ENCODE measurements at places on chromosomes 7 and 10.

GRCh38 chr10:102583435-102584417 lies 60.6 kb upstream of the TRIM8 start:
- ATAC-seq, result peak; percentile 100

GRCh38 chr7:75945297-75946168 lies 30.6 kb downstream of the POR start:
- peak; percentile 49 for ATAC-seq

- ATAC-seq, result peak; percentile 37
Measured at GRCh38 chr10:24209432-24209771, 464 bp downstream of the KIAA1217 start.

- ATAC-seq, result no peak
Measured at GRCh38 chr7:64559206-64559605, 3.7 kb downstream of the ZNF680 start.

DNA sequence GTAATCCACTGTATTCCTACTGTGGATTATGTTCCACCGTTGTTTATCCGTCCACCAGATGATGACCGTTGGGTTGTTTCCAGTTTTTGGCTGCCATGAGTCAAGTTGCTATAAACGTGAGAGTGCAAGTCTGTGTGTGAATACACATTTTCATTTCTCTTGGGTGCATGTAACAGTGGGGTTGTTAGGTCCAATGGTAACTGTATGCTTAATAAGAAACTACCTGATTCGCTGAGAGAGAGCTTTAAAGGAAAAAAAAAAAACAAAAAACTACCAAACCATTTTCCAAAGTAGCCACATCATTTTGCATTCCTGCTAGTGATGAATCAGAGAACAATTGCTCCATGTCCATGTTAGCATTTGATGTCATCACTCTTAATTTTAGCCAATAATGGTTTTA lies 15.9 kb downstream of the UBN2 start:
- no peak for ATAC-seq

GRCh38 chr10:122096705-122097104 lies 107.7 kb downstream of the TACC2 start:
- peak; percentile 32 for ATAC-seq

DNA sequence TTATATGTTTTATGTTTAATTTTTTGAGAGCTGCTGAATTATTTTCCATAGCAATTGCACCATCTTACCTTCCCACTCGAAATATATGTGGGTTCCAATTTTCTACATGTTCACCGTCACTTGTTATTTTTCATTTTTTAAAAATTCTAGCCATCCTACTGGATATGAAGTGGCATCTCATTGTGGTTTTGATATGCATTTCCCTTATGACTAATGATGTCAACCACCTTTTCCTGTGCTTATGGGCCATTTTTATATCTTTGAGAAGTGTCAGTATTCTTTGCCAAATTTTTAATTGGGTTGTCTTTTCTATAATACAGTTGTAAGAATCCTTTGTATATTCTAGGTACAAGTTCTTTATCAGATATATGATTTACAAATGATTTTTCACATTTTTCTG lies 27.8 kb downstream of the NHLRC2 start:
- no peak for ATAC-seq

- no peak for ATAC-seq
Measured at GRCh38 chr7:45031829-45032228, 31.8 kb downstream of the CCM2 start.

DNA sequence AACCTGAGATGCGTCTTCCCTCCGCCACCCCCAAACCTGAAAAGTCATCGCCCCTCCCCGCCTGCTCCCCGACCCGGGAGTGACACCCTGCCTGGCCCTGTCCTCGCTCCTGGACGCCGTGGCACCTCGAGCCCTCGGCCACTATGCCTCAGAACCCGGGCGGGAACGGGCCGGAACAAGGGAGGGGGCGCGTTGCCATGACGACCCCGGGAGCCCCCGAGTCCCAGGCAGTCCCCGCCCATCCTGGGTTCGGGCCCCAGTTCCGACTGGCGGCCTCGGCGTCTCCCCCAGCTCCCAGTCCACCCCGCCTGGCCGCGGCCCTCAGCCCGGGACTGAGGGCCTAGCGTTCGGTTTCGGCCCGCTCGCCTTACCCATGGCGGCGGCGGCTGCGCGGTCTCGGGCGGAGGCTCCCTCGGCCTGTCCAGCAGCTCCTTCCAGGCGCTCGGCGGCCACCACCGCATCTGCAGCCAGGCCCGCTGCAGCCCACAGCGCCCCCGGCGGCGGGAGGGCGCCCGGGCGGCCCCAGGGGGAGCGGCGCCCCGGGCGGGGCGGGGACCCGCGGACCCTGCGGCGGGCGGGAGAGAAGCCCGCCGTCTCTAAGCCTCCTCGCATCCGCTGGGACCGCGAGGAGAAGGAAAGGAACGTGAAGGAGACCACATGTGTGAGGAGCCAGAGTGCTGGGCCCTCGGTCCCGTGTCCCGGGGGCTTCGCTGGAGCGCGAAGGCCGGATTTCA lies at the start of gene RUFY2:
Gene RUFY2, minus strand, starts transcription at position 463 of the 734 bp plus-strand sequence. Its CDS starts 88 bp downstream, at position 375.
- ATAC-seq, result peak; percentile 94

- no peak for ATAC-seq
Measured at GRCh38 chr7:16063221-16063620, 358.1 kb downstream of the CRPPA start.

GRCh38 chr10:78175444-78176015 lies 141.9 kb downstream of the RPS24 start:
- ATAC-seq, result no peak

GRCh38 chr7:74143383-74143782 lies 30.8 kb upstream of the EIF4H start:
- ATAC-seq, result no peak

- peak; percentile 34 for ATAC-seq
Measured at GRCh38 chr10:71250842-71251241, 38.5 kb downstream of the UNC5B start.
